ENCODE measurements at places on chromosomes 1 and 21. TPM values are rescaled to one million over a fixed set of nuclear protein-coding genes. Genes with fewer than 3 reads are reported as not detected.

DNA sequence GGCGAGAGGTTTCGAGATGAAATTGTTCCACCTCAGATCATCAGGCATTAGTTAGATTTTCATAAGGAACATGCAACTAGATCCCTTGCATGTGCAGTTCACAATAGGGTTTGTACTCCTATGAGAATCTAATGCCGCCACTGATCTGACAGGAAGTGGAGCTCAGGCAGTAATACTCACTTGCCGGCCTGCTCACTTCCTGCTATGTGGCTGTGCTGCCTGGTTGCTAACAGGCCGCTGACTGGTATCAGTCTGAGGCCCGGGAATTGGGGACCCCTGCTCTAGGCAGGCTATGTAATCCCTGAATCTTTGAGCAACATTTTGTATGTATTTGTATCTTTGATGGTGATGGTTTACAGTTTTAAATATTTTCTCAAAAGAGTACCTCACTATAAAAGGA is 32.5 kb downstream of the XKR8 start:
- no peak for DNase-seq

Gene HSF2BP
- 2.6 TPM for total RNA-seq

GRCh38 chr1:93304716-93305138 is 41.0 kb upstream of the DR1 start:
- peak; percentile 73 for DNase-seq

DNA sequence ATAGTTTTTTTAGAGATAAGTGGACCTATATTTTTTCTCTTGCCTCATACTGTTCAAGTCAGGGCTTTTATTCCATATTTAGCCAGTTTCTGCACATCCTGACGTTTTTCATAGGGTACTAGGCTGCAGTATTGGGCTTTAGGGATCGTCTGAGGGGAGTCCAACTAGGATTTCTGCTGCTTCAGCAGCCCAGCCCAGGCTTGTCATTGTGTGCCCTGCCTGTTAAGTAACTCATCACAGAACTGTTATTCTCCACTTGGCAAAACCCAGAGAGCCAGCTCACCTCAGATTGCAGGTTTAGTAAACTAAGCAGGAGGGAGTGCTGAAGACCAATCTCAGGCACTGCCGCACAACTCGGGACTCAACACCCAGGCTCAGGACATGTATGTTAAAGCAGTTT is 2.8 kb downstream of the GALNT2 start:
- DNase-seq: peak; percentile 49

GRCh38 chr1:38006008-38006828 is 904 bp upstream of the FHL3 start:
- no peak for DNase-seq

- no peak for DNase-seq
Observed at GRCh38 chr1:164086832-164087231, 472.2 kb upstream of the PBX1 start.

Gene DONSON
- total RNA-seq: 13.0 TPM

GRCh38 chr1:41323243-41323642 is 38.0 kb upstream of the FOXO6 start:
- DNase-seq: no peak

Gene AADACL3
- not detected for total RNA-seq

Gene BSND
- total RNA-seq: 0.45 TPM

Gene C8B
- not detected for total RNA-seq

DNA sequence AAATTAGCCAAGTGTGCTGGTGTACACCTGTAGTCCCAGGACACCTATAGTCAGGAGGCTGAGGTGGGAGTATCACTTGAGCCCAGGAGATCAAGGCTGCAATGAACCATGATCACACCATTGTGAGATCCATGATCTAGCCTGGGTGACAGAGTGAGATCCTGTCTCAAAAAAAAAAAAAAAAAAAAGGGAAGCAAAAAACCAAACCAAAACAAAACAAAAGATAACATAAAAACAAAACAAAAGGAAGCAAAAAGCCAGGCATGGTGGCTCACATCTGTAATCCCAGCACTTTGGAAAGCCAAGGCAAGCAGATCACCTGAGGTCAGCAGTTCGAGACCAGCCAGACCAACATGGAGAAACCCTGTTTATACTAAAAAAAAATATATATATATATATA is 9.4 kb upstream of the AKR1A1 start:
- DNase-seq: no peak

DNA sequence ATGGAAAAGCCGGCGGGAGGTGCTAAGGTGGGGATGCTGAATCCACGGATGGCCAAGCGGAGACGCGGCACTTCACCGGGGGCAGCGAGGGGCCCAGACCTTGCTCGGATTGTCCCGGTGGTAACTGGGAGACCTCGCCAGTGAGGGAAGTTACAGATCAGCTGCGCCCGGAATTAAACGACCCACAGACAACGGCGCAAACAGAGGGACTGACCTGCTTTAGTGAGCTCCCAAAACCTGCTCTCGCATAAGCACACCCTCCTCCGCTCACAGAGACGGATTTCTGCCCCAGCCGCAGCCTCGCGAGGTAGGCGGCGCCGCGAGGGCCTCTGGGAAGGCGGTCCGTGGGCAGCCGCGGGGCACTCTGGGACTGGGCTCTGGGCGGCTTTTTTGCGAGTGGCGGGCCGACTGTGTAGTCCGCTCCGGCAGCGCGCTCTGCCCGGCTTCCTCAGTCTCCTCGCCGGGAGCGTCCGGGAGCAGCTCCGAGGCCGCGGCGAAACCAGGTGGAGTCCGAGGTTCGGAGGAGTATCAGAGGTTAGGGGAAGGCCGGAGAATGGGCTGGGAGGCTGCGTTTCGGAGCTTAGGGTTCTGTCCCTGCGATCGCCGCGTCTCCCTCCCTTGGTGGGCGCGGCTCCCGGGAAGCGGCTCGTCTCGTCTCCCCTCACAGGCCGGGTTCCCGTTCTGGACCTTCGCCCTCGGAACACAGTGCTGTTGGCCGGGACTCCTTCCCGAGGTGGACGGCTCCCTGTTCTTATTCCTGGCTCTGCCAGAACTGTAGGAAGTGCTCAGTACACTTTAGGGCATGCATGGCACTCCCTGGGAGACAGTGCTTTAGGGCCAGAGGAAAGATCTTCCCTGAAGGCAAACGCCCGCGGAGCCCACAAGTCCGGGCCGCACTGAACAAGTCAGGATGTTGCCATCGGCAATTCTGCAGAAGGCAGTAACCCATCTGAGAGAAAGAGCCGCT is at the start of gene EXO5:
Gene EXO5, plus strand, starts transcription at position 393 of the 967 bp plus-strand sequence. CDS start 5,778 bp downstream, outside the sequence.
- peak; percentile 36 for DNase-seq

DNA sequence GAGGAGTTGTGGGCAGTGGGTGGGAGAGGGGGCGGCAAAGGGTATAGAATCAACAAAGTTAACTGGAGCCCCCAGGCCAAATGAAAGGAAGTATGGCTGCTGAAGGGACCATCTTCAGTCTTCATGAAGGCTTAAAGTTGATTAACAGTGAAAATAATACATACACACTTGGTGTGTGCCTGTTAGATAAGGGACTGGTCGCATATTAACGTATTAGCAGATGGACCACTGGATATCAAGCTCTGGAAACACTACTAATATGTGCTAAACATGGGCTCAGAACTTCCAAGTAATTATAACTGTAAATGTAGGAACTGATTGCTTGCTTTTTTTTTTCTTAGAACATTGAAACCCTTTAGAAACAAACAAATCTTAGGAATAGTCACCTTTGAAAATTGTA is 224.7 kb upstream of the KIAA0040 start:
- no peak for DNase-seq

DNA sequence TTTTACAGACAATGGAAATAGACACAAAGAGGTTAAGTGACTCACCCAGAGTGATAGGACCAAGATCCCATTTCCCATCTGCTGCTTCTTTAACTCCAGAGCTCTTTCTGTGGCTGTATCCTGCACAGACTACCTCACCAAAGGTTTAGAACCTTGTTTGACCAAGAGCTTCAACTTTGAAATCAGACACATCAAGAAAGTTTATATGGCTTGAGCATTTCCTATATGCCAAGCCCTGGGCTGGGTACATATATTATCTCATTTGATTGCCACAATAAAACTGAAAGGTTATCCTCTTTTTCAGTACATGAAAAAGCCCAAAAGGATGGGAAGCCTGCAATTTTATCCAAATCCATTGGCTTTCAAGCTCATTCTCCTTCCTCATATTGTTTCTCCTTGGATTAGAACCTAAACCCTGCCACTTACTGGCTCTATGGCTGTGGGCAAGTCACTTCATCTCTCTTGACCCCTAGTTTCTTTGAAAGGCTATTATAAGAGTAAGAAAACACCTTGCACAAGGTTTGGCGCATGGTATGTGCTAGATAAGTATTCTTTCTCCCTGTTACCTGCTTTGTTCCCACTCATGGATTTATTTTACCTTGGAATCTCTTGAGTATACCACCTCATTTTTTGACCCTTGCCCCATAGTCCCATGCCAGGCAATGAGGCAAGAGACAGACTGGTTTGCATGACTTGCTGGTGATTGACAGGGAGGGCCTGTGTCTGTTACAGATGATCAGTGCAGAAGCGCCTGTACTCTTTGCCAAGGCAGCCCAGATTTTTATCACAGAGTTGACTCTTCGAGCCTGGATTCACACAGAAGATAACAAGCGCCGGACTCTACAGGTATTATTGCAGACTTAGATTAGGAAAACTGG is 34.5 kb upstream of the KCNQ4 start:
- no peak for DNase-seq

GRCh38 chr1:178094739-178095645 is 1.1 kb downstream of the RASAL2 start:
- DNase-seq: peak; percentile 57

Gene SERINC2
- 38.6 TPM for total RNA-seq

Gene RGSL1
- total RNA-seq: 0.15 TPM

Gene HTR6
- not detected for total RNA-seq

DNA sequence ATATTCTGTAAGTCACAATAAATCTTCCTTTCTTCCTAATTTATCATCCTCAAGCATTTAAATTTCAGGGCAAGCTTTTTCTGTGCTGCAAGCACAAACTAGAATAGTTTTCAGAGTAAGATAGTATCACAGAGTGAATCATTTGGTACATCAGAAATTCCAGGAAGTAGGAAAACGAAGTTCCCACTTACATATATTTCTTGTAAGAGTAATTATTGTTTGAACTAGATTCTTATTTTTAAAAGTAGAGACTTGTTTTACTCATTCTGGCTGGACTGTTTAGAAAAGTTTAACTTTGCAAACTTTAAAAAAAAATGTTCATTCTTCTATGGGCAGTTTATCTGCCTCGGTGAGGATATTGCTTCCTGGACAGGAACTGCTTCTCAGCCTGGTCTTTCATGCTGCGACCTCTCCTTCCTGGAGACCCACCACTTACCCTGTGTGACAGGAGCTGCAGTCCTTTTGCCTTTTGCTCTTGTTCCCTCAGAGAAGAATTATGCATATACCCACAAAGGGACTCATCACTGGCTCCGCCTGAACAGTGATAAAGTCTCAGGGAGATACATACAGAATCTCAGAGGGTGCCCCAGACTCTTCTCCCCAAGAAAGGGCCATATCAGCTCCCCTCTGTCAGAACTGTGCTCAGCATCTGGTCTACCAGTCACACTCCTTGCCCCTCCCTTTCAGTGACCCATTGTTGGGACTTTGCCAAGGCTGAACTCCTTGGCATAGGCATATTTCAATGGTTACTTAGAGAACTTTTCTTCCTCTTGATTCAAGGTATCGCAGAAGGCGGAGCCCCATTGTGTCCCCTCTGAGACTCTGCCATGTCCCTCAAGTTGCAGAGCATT is 102.7 kb upstream of the CD55 start:
- peak; percentile 23 for DNase-seq
